ENCODE measurements at places on chromosomes 13 and 19.

- DNase-seq, result peak; percentile 23
Measured at GRCh38 chr19:291561-292280, 518 bp upstream of the PLPP2 start.

DNA sequence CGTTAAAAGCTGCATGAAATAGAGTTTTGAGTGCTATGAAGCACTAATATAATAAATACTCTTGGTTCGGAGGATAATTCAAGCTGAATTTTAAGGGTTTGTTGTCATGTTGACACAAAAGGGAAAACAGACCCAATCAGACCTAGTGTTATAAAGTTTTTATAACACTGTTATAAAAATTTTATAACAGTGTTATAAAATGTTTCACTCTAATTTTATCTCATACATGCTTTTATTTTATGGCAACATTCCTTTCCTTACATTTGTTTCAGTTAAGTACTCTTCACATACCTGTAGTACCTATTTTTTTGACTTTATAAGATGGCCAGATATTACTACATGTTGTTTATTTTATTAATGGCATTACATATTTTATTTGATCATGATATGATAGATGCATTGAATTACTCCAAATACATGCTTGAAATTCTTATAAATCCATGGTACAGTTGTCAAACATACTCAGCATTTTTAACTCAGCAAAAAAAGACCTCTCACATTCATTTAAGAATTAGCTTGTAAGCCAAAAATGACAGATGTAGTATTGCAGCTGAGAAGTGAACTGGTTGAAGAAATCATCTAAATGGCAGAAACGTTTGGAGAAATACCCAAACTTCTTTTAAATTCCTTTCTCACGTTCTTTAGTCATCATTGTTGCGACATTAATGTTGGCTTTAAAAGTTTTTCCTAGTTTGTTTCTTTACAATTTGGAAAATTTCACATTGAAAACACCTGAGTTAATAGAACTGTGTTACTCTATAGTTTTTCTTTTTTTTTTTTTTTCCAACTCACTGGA lies 104.5 kb downstream of the PIBF1 start:
- DNase-seq, result no peak

DNA sequence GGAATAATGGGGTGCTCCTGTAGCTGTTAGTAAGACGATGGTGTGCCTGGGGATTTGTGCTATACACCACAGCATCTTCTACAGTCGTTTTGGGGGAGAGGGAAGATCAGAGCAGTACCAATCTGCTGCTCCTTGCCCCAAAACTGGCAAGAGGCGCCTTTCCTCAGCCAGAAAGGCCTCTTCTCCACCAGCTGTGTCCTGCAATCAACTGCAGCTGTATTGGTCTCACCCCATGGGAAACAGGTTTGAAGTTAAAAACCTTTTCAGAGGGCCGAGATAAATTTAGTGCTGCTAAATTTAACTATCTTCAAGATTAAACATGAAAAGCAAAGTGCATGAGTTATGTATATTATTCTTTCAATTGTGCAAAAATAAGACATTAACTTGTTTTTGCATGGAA lies 1.2 kb upstream of the RNASEH2B start:
- no peak for DNase-seq

DNA sequence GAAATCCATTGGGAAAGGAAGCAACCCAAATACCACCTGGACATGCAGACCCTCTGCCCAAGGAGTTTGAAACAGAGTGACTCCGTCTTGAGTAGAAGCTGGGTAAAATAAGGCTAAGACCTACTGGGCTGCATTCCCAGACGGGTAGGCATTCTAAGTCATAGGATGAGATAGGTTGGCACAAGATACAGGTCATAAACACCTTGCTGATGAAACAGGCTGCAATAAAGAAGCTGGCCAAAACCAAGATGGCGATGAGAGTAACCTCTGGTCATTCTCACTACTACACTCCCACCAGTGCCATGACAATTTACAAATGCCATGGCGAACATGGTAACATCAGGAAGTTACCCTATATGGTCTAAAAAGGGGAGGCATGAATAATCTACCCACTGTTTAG lies 40.2 kb downstream of the RFXAP start:
- DNase-seq, result no peak

DNA sequence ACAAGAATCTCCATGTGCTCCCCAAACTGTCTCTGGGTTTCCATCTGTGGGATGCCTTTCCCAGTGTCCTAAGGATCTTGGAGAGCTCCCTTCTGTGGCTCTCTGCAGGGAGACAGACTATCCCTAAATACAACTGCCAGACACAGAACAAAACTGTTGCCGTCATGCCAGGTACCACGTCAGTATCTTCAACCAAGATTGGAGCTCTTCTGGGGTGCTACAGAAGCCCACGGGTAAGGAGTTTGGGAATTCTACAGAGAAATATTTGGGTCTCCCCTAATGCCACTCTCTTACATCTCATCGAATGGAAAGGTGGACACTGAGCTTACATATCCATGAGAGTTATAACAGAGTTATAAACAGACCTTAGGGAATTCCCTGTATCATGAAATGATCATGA lies 4.9 kb upstream of the MBD3L3 start:
- DNase-seq, result no peak

- no peak for DNase-seq
Measured at GRCh38 chr13:59483501-59484145, 680.1 kb downstream of the DIAPH3 start.

DNA sequence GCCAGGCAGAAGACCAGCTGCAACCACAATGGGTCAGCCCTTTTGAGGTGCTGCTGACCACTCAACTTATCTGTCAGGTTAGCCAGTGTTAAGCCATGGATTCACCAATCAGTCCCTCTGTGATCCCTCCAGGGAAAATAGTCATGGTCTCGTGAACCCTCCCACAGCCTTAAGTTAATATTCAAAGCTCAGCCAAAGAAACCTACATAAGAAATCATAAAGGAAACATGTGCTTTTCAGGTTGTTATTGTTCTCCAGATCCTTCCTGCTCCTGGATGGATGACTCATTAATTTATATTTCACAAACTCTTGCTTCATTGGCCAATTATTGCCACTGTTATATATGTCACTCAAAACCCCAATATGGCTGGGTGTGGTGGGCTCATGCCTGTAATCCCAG lies 161.9 kb downstream of the B3GLCT start:
- no peak for DNase-seq
